ENCODE measurements at places on chromosomes 7 and 10.

DNA sequence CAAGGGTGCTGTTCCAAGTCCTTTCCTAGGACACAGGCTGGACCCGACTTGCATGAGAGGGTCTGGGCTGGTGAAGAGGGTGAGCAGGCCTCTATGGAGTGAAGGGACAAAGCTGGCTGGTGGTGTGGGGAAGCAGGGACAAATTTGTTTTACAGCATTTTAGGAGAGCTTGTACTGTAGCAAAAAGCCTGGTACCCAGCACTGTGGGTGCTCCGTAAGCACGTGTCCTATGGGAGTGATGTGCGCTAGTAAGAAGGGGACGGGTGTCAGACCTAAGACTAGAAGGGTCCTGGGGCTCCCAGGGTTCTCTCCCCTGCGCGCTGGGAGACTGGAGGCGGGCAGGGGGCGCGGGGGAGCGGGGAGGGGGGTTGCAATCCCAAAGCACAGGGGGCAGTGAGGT is 391 bp downstream of the NOBOX start:
- no peak for DNase-seq

GRCh38 chr7:81871606-81872265 is 101.9 kb upstream of the HGF start:
- no peak for DNase-seq

GRCh38 chr7:100444311-100445278 is 8.3 kb upstream of the PPP1R35 start:
- no peak for DNase-seq

- DNase-seq = no peak
Measured at GRCh38 chr10:103254113-103254512, 8.4 kb downstream of the RPEL1 start.

DNA sequence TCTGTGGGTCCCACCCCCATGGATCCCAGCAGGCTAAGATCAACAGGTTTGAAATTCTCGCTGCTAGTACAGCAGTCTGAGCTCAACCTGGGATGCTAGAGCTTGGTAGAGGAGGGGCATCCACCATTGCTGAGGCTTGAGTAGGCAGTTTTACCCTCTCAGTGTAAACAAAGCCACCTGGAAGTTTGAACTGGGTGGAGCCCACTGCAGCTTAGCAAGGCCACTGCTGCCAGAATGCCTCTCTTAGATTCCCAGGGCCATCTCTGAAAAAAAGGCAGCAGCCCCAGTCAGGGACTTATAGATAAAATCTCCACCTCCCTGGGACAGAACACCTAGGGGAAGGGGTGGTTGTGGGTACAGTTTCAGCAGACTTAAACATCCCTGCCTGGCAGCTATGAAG is 190.0 kb upstream of the CACNA2D1 start:
- no peak for DNase-seq

Measured in uterus (tissue), 4 donors.